ENCODE measurements at places on chromosomes 7 and 10.

DNA sequence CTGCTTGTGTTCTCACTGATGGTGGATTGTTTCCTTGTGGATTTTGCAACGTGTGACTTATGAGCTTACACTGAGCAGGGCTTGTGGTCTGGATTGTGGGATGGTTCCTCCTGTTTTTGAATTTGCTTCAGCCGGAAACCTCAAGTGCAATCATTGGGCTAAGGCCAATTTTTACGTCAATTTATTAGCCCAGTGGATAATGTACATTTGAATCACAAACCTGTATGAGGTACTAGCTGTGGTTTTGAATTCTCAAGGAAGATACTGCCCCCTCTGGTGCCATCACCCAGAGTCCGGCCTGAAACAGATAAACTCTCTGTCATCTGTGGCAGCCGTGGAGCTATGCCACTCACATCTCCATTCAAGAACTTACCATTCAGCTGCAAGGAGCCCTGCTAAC is 7.3 kb upstream of the ZNF777 start:
- no peak for DNase-seq

- no peak for DNase-seq
These were observed 1.3 kb downstream of the VSIR start for GRCh38 chr10:71771821-71772617.

DNA sequence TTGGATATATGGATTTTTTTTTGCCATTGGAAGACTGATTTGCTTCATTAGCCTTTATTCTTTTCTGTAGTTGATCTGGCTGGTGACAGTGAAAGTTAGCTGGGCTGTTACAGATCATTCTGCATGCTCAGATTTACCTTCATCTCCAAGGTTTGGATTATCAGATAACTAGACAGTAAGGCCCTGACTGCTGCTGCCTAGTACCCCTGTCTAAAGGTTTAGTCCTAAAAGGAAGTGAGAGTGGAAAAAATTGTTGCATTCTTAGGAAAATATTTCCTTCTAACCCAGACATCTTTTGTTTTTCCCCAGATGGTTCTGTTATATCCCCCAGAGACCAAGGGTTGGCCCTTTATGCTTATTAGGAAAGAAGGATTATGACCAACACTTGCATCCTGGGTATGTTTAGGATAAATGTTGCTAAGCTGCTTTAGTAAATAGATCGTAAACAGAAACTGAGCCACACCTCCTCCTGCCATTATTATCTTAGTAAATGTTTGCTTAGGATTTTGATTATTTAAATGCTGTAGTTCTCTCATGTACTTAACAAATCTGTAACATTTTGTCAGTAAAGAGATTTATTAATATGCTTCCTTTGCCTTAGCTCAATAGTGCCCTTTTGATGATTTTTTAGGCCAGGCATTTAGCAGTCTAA is 44.4 kb downstream of the MCU start:
- no peak for DNase-seq

- no peak for DNase-seq
These were observed 94.4 kb downstream of the WDR37 start for GRCh38 chr10:1150638-1150955.

DNA sequence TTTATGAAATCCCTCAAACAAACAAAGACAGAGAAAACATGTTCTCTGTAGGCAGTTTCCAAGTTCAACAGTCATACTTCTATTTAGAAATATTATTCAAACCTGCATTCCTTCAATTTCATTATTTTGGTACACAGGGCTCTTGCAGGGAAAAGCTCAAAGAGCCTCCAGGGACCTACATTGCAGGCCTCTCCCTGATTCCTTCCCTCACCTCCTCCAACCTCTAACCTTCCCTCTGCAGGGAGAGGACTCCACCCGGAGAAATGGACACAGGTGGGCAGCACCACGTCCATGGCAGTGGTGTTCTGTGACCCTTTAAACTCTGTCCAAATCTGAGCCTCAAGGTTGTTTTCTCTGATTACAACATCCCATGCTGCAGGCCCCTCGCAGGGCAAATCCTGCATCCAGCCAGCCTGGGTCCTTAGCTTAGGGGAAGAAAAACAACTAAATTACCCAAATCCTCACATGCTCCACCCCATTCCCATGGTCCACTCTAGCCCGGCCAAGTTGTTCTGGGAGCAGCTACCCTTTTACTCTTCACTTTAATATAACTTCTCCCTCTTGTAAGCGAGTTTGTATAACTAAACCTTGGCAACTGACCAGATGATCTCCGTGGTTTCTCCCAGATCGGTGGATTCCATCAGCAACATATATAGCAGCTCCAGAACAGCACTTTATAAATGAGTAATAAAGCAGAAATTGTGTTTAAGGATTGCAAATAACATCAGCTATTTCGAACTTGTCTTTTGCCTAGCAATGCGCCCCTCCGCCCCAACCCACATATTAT is 129.8 kb downstream of the CUBN start:
- no peak for DNase-seq

- no peak for DNase-seq
These were observed 11.8 kb downstream of the FOXP2 start for GRCh38 chr7:114426382-114426781.

DNA sequence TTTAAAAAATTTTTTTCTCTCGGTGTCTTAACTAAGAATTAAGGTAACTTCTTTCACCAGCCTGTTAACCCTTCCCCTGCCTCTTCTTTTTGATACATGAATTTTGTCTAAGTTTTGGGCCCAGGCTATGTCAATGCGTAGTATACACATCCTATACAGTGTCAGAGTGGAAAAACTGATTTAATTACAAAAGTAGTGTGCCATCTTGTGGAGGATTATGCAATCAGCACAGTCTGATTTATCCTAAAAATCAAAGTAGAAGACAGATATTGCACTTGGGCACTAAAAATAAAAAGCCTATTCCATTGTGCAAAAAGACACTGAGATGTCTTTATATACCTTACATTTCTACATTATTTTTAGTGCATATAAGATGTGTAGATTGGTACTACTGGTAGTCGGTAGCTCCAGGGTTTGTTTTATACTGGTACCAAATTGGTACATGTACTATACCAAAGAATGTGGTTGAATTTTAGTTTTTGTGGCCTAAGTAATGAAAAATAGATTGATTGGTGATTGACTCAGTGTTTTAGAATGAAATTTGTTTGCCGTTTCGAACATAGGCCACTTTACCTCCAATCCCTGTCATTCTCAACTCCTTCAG is 96.6 kb downstream of the MKLN1 start:
- peak; percentile 5 for DNase-seq

DNA sequence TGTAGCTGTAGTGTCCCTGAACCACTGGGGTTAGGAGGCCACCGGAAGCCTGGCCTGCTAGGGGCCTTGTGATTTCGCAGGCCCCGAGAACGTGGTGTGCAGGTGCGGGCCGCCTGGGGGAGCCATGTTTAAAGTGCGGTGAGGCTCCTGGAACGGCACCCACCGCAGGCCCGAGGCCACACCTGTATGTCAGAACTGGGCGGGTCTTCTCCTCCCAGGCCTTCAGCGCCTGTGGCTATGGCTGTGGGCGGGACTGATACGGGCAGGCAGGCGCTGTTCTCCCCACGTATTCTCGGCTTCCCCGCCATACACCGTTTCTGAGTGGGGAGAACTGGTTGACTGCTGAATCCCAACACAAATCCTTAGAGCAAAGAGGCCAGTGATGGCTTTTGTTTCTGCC is 74.8 kb downstream of the DNAJB6 start:
- DNase-seq: no peak
